ENCODE measurements at places on chromosomes 3 and 15.

DNA sequence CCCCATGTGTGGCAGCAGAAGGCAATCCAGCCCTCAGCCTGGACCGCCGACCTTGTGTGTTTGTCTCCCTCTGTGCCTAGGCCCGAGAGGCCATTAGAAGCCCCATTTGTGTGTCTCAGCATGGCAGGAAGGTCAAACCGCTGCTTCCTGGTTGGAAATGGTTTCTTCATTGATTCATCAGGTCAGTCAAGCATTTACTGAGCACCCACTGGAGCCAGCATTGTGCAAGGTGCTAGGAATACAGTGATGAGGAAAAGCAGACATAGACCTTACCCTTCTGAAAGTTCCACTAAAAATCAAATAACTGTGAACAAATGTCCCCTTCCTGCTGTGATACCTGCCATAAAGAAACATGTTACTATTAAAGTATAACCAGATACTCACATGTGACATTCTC is 265.9 kb upstream of the CTDSPL start:
- DNase-seq: no peak

GRCh38 chr3:140296796-140297352 is 361.9 kb downstream of the CLSTN2 start:
- DNase-seq: no peak

GRCh38 chr3:175129126-175129525 is 270.0 kb downstream of the NAALADL2 start:
- DNase-seq: no peak

GRCh38 chr3:31945738-31946052 is 35.4 kb downstream of the OSBPL10 start:
- no peak for DNase-seq

GRCh38 chr3:52896613-52897012 is 735 bp downstream of the STIMATE start:
- no peak for DNase-seq

DNA sequence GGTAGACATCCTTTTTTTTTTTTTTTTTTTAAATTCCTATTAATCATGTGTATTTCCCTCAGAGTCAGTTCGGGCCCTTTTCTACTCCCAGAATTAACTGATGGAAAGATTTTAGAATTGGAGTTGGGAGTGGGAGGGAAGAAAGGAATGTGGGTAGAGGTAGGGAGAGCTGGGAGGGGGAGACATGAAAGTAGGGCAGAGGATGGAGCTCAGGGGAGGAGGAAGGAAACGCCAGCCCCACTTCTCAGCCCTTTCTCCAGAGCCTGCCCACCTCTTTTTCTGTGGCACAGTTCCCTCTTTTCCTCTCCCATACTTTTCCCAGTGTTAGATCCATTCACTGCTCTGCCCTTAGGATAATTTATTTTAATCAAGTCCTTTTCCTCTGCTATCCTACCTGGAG is 129.4 kb downstream of the VPS8 start:
- no peak for DNase-seq

- DNase-seq: no peak
Measured at GRCh38 chr15:76930831-76931396, 635 bp upstream of the RCN2 start.

DNA sequence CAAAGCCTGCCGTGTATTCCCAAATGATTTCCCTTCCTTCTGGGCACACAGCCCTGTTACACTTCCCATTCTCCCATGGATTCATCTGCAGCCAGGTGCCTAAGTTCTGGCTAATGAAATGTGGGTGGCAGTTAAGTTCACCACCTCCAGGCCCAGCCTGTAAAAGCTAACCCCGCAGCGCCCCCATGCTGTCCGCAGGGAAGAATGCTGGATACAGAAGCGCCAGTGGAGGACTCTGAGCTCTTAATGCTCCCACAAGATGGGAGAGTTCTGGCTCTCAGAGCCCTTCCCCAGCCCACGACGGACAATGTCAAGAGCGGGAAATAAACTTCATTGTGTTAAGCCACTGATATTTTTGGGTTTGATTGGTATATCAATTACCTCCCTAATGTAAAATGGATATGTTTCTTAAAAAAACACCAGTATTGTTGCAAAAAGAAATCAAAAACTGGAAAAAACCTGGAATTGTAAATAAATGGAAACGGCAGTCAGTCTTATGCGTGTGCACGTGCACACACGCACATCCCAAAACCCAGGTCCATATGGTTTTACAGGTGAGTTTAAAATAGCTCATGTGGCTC is 37.7 kb upstream of the FGD5 start:
- no peak for DNase-seq

- no peak for DNase-seq
Measured at GRCh38 chr15:33801954-33802353, 166.3 kb upstream of the CHRM5 start.

- DNase-seq: no peak
Measured at GRCh38 chr3:153757839-153758238, 363.4 kb upstream of the ARHGEF26 start.

DNA sequence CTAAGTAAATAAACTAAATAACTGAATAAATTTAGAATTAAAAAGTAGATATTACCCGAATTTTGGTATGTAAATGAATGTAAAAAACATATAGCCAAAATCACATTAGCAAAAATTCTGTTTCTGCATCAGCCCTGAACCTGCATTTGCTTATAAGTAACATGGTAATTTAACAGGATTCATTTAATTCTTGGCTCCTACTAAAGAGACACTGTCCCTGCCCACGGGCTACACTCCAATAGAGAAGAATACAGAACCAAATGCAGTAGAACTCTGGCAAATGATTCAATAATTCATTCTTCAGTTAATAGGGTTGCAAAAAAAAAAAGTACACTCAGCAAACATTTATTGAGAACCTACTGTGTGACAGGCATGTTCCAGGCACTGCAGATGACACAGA is 20.8 kb upstream of the CNBP start:
- no peak for DNase-seq

- DNase-seq: no peak
Measured at GRCh38 chr3:143054011-143054410, 52.6 kb downstream of the U2SURP start.

DNA sequence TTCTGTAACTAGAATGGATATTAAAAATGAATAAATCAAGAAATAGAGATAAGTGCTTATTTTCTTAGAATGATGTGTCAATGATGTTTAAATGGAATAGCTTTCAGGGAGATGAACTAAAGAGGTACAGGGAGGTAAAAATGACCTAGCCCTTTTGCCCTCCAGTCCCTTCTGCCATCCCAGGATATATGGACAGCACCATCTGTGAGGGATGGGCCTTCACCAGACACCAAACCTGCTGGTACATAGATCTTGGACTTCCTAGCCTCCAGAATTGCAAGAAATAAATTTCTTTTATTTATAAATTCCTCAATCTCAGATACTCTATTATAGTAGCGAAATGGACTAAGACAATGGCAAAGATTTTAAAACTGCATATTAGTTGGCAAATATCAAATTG is 352.0 kb upstream of the THBS1 start:
- no peak for DNase-seq

GRCh38 chr15:25572191-25572590 is 133.4 kb upstream of the UBE3A start:
- no peak for DNase-seq

GRCh38 chr3:129087138-129087702 is 26.6 kb downstream of the GP9 start:
- DNase-seq: no peak

DNA sequence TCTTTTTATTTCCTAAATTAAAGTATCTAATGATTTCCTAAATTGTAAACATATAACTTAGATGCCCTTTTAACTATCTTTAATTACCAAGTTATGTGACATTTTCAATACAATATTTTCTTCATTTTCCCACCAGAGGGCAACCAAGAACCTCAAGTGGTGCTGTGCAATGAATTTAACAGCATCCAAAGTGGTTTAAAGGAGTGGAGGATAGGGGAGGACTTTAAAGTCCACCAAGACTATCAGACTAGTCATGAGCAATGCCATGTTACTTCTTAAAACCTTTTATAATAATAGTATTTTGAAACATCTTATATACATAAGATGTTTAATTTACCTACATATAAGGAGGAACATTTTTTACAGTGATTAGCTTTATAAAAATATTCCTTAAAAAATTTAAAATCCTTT is 74.4 kb downstream of the DLG1 start:
- DNase-seq: peak; percentile 22

DNA sequence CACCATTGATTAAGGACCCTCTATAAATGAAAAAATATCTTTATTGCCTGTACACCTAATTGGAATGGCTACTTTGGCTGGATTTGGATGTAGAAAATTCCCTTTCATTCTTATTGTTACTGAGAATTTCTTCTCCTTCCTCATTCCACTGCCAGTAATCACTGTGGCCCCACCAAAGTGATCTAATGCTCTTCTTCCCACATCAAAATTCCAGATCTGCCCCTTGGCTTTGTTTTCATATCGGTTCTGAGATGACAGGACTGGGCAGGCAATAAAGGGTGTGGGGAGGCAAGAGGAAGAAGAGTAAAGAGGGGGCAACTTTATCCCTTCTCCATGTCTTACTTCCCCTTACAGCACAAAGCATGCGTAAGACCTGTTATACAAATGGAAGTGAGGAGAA is 2.1 kb downstream of the ANKUB1 start:
- no peak for DNase-seq

DNA sequence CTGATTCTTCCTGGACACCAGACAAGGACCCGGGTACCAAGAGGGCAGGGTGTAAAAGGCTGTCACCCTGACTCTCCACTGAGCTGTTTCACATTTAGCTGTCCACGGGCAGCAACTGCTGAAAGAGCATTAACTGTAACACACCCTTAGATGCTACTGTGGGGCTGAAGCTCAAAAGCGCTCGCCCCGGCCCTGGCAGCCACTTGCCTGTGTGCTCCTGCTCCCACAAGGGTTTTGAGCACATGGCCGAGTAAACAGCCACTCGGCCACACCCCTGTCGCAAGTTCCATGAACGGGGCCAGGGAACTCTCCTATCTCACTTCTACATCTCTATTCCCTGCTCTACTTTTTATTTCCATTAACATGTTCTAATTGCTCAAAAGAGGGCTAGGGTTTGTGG is 421.7 kb downstream of the TUSC7 start:
- no peak for DNase-seq

- no peak for DNase-seq
Measured at GRCh38 chr15:85690561-85691231, 104.0 kb downstream of the KLHL25 start.

DNA sequence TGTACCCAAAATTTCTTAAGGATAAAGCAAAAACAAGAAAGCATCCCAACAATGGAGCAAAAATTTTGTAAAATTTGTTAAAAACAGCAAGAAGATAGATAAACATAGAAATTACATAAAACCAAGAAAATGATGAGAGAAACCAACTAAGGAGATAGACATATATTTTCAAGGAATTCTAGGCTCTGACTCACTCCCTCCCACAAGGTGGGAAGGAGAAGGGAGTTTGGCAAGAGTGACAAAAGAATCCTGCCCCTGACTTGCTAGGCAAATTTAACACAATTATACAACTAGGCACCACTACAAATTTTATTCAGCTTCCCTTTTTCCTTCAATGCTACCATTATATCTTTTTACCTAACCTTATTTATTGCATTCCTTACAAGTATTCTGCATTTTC is 70.9 kb downstream of the MYO9A start:
- no peak for DNase-seq

- peak; percentile 76 for DNase-seq
Measured at GRCh38 chr3:54951405-54951804, 23.5 kb upstream of the LRTM1 start.

DNA sequence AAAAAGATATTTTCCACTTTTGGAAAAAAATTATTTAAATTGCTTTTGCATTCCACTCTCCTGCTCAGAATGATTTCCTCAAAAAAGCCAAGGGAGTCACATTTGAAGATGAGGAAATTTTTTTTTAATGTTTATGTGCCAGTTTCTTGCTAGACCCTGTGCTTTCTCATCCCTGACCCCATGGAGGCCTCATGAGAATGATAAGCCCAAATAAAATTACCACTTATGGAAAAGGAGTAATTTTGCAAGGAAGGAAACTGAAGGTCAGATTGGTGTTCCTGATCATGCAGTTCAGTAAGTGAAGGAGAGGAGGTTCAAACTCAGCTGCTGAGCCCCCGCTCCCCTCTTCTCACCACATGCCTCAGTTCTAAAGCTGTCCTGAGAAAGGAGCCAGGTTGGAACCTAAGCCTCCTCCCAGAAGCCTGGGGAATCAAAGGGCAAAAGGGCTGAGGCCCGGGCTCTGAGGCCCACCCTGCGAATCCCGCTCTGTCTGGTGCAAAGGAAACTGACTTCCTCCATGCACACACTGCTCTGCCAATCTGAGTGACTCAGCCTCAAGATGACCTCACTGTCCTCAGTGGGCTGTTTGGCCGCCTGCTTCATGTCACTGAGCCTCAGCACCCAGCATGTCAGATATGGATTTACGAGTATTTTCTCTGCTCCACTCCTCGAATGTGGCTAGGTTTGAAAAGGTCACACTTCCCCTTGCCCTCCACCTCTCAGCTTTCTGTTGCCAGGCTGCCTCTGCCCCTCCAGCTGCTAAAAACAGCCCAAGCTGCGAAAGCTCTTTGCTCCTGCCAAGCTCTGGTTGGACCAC is 56.9 kb upstream of the FLNB start:
- DNase-seq: no peak

- no peak for DNase-seq
Measured at GRCh38 chr15:86231864-86232721, 152.4 kb downstream of the AGBL1 start.

DNA sequence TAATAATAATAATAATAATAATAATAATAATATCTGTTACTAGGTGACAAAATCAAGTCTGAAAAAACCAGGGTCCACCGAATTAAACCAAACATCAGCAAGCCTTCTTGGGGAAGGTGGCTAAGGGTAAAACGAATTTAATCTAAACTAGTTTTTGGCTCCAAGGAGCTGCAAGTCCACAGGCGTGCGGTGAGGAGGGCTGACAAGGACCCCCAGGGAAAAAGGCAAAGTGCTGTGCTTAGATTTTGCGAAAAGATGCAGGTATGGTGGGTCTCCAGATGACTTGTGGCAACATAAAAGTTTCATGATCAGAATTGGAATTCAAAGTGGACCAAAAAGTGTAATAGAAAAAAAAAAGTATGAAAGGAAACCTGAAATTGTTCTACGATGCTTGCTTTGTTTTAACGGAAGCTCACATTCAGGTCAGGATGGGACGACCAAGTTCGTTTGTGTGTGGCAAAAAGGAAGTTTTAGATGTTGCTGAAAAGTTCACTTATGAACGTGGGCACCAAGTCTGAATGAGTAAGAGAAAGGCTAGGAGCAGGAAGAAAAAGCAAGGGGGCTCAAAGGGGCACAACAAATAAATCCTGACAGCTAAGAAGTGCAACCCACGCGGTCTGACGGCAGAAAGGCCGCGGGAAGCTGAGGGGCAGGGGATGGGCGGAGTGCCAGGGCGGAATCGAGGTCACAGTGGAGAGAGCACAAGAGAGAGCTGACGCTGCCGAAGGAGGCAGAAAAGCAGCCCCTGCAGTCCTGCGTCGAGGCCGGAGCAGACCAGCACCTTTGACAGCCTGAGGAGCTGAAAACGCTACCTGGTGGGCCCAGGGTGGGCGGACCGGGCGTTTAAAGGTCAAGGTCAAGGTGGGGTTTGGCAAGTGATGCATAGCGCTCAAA is 1.1 kb downstream of the WDR82 start:
- no peak for DNase-seq

- no peak for DNase-seq
Measured at GRCh38 chr15:86773736-86774135, 694.1 kb downstream of the AGBL1 start.

- peak; percentile 66 for DNase-seq
Measured at GRCh38 chr3:64213962-64214379, 11.3 kb downstream of the PRICKLE2 start.

- no peak for DNase-seq
Measured at GRCh38 chr3:43503067-43503728, 118.6 kb downstream of the ANO10 start.
